ENCODE measurements at places on chromosomes 3 and 15.

- DNase-seq = no peak
Observed at GRCh38 chr3:1082108-1082507, 10.7 kb upstream of the CNTN6 start.

- DNase-seq = no peak
Observed at GRCh38 chr3:30167541-30168011, 438.8 kb upstream of the TGFBR2 start.

DNA sequence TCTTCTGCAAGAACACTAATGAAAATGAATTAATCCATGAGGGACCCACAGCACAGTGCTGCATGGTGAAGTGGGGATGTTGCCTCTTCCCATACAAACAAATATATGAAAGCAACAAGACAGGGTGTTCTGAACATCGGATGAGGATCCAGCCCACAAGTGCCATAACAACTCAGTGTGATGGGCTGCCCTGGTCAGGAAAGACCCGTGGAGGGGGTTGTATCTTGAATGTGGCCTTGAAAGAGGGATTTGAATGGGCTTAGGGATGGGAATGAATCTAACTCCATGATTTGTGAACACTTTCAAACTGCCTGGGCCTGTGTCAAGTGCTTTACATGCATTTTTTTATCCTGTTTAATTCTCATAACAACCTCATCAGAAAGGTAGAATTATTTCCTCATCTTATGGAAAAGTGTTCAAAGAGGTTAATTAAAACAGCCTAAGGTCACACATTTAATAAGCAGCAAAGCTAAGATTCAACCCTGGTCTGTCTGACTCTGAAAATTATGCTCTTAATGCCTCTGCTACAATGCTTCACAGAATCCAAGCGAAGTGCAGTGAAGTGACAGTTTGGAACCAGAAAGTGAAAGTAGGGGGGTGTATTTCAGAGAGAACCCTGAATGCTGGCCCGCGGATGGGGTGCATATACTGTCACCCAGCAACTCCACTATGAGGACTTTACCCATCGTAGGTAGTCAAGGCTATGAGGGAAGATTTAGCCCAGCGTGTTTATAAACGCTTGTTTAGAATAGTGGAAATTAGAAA is 65.6 kb upstream of the HEG1 start:
- DNase-seq = no peak

DNA sequence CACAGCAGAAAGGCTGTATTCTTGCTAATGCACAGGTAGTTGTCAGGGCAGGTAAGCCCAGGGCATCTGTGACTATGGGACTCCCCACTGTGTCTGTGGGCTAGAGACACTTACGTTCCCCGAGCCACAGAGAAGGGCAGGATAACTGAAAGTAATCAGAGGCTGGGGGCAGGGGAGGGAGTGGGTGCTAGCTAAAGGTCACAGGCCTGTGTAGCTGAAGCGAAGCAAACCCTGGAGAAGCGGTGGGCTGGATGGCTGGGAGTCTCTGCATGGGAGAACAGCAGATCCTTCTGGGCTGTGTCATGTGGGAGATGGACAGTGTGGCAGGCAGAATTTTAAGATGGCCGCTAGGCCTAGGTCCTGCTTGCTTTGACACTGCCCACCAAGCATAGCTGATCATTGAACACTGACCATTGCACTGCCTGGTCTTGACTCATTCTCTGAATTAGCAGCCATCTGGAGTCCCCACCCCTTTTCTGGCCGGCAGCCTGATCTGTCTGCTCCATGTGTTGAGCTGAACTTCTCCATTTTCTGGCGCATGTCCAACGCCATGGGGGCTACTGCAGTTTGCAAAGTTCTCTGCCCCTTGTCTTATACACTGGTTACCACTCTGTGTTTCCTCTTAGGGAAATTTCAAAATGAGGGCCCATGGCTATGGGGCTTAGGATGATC is 110.0 kb downstream of the DGKG start:
- DNase-seq = no peak

- DNase-seq = no peak
Observed at GRCh38 chr3:150699068-150699639, 4.6 kb downstream of the ERICH6 start.

GRCh38 chr3:188157971-188158370 is 4.0 kb downstream of the LPP start:
- no peak for DNase-seq

DNA sequence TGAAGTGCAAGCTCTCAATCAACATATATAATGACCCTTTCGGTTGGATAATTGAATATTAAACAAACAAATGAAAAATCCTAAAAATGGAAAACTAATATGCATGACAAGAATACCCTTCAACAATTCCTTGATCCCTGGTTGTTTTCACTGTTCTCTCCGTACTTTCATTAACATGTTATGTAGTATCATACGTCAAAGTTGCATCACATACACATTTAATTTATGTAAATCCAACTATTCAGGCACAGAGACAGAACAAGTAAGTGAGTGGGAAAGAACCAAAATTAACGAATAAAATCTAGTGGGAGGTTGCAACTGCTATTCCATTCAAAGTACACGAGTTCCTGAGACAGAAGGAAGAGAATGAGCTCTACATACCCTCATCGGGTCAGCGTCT is 176.0 kb downstream of the SUCLG2 start:
- no peak for DNase-seq

DNA sequence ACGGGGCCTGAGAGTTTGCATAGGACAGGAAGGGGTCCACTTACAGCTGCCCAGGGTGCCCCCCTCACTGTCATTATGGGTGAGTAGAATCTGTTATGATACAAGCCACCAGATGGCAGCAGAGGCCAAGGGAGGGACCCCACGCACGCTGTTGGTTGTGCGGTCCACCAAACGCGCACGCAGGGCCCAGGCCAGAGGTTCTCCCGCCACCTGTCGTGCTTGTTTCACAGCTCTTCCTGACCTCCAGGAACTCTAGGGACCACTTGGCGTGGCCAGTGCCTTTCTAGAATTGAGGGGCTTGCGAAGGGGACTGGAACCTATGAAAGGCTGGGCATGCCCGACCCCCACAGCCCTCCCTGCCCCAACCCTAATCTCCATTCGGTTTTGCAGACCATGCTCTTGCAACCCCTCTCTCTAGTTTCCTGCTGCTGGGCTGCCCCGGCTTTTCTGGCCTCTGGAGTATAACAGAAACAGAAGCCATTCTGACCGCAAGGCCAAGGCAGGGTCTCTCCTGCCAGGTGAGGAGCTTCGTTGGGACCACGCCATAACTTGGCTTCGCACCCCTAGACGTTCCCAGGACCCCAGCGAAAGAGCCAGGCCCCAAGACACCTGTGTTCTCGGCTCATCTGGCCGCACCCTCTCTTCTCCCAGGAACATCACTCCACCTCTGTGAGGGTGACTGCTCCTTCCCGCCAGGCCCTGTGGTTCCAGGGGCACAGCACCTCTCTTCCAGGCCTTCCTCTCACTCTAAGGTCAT is 46.0 kb downstream of the ALDH1L1 start:
- peak; percentile 68 for DNase-seq

- no peak for DNase-seq
Observed at GRCh38 chr3:129010310-129010956, 9.3 kb downstream of the EFCC1 start.

- DNase-seq = no peak
Observed at GRCh38 chr3:73786321-73786807, 161.6 kb upstream of the PDZRN3 start.

DNA sequence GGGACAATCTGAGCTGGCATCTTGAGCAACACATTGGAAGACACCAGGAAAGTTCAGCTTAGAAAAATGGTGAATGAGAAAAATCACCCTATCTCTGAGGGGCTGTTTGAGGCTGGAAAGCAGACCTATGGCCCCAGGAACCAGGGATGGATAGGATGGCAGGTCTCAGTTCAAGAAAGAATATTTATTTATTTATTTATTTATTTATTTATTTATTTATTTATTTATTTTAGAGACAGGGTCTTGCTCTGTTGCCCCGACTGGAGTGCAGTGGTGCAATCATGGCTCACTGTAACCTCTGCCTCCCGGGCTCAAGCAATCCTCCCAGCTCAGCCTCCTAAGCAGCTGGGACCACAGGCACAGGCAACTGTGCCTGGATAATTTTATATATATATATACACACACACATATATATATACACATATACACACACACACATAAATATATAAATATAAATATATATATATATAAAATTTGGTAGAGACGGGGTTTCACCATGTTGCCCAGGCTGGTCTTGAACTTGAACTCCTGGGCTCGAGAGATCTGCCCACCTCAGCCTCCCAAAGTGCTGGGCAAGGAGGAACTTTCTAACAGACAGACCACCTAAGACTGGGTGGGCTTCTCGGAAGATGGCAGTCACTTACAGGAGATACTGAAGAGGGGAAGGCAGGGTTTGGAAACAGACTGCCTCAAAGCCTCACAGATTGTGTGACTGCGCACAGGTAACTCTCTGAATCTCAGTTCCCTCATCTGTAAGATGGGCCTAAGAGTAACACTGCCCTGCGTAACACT is 29.7 kb downstream of the CCDC13 start:
- no peak for DNase-seq

DNA sequence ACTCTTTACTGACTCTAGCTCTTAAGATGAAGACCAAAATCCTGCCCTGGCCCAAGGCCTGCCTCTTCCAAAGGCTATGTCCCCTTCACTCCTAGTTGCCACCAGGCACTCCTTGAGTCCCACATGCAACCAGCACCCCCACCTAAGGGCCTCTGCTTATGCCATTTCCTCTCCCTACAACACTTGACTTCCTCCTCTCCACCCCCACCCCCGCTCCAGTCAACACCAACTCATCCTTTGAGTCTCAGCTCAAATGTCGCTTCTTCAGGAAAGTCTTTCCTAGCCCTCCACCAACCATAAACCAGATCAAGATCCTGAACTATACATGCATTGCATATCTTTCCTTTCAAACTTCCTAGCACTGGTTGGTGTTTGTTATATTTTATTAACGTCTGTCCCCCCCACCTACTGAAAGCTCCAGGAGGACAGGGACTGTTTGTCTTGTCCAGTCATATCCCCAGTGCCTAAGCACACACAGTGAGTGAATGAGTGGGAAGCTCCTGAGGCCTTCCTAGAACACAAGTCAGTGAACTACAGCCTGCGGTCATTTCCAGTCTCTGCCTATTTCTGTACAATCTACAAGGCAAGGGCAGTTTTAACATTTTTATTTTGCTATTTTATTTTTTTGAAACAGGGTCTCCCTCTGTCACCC is 7.3 kb downstream of the TBC1D2B start:
- DNase-seq = no peak

Measured in NCI-H1105 (cell line).